ENCODE measurements at places on chromosomes 16 and 17.

- DNase-seq = no peak
These were observed 29.5 kb upstream of the MYO15B start for GRCh38 chr17:75557852-75558665.

- no peak for DNase-seq
These were observed 2.5 kb downstream of the SEC14L1 start for GRCh38 chr17:77143306-77143705.

DNA sequence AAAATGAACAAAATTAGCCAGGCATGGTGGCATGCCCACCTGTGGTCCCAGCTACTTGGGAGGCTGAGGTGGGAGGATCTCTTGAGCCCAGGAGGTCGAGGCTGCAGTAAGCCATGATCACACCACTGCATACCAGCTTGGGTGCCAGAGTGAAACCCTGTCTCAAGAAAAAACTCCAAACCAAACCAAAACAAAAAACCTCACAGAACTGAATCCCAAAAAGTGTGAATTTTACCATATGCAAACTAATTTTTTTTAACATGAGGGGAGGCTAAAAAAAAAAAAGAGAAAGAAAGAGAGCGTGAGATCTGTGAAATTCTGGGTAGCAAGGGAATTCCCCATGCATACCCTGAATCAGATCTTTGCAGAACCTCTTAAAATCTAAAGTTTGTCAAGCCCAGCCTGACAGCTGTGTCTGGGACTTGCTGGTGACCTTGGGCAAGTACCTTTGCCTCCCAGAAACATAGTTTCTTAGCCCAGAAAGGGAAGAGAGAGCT lies 17.1 kb upstream of the CDH1 start:
- no peak for DNase-seq

GRCh38 chr17:30196504-30196903 lies 39.0 kb downstream of the SLC6A4 start:
- no peak for DNase-seq

GRCh38 chr17:66790501-66791061 lies 44.3 kb upstream of the CACNG5 start:
- DNase-seq = no peak

- peak; percentile 93 for DNase-seq
These were observed 2.8 kb downstream of the KDM6B start for GRCh38 chr17:7836596-7837407.

GRCh38 chr17:80260069-80260535 lies 550 bp upstream of the RNF213 start:
- peak; percentile 66 for DNase-seq

GRCh38 chr16:80746231-80746630 lies 58.2 kb downstream of the CDYL2 start:
- DNase-seq = no peak

- no peak for DNase-seq
These were observed 13.8 kb downstream of the MLYCD start for GRCh38 chr16:83912519-83913244.

DNA sequence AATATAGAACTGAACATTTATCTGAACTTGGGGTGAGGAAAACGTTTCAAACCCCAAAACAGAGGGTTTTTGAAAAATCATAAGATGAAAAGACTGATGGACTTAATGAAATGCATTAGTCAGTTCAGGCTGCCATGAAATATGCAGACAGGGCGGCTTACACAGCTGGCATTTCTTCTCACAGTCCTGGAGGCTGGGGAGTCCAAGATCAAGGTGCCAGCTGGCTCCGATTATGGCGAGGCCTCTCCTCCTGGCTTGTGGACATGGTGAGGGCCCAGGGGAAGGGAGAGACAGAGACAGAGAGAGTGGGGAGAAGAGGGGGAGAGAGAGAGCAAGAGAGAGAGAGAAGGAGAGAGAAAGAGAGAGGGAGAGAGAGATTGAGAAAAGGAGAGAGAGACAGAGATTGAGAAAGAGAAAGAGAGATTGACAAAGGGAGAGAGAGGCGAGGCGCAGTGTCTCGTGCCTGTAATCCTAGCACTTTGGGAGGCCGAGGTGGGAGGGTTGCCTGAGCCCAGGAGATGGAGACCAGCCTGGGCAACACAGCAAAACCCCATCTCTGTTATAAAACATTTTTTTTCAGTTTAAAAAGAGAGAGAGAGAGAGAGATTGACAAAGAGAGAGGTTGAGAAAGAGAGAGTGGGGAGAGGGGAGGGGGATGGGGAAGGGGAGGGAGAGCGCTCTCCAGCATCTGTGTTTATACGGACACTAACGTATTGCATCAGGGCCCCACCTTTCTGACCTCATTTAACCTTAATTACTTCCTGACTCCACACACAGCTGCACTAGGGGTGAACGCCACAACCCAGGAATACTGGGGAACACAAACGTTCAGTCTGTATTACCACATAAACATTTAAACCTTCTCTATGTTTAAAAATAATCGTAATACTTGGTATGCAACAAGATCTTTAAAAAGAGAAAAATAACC lies 24.6 kb upstream of the RPH3AL start:
- peak; percentile 34 for DNase-seq

DNA sequence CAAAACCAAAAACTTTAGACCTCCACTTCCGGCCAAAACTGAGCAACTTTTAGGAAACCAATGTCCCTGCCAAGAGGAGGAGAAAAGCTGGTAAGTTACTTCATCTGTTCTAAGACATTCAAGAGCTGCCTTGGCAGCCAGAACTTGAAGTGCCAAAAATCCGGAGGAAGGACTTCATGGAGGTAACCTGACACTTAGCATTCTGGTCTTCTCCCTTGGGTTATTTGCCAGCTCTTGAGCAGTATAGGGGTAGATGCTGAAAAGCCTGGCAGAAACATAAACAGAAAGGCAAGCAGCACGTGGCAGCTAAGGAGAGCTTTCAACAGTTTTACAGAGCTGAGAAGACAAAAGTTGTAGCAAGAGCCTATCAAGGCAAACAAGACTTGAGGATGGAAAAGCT lies 53.2 kb downstream of the CDYL2 start:
- peak; percentile 56 for DNase-seq

DNA sequence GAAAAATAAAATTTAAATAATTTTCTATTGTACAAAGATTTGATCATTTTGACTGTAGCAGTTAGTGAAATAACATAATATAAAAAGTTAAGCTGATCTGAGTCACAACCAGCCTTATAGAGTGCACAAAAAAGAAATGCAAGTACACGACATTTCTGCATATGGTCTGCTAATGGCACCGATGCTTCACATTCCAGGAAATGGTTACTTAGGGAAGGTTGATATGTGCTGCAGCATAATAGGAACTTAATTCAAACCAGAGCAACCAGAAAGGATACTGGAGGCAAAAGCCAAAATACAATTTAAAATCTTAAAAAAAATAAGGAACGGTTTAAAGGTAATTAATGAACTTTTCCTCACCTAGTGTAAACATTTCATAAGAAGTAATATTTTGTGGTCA lies 10.0 kb upstream of the CFDP1 start:
- DNase-seq = peak; percentile 85

DNA sequence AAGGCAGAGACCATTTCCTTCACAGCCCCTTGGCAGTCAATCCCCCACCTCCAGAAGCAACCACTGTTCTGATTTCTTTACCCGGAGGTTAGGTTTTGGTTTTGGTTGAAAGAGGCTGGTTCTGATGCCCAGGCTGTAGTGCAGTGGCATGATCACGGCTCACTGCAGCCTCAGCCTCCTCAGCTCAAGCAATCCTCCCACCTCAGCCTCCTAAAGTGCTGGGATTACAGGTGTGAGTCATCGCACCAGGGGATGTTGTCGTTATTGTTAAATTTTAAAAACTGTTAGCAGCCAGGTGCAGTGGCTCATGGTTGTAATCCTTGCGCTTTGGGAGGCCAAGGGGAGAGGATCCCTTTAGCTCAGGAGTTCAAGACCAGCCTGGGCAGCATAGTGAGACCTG lies 3.0 kb upstream of the CTRB2 start:
- no peak for DNase-seq

DNA sequence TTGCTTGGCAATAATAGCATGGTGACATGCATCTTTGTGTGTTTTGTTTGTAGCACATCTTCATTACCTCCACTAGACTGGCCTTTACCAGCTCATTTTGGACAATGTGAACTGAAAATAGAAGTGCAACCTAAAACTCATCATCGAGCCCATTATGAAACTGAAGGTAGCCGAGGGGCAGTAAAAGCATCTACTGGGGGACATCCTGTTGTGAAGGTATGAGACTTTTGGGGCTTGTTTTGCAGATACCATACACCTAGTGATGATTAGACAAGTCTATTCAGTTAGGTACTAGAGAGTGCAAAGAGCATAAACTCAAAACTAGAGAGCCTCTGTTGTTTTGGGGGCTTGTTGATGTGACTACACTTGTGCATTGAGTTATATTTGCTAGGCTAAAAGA lies 41.2 kb downstream of the NFATC3 start:
- DNase-seq = no peak

GRCh38 chr16:1413684-1414531 lies 596 bp downstream of the UNKL start:
- DNase-seq = peak; percentile 50

DNA sequence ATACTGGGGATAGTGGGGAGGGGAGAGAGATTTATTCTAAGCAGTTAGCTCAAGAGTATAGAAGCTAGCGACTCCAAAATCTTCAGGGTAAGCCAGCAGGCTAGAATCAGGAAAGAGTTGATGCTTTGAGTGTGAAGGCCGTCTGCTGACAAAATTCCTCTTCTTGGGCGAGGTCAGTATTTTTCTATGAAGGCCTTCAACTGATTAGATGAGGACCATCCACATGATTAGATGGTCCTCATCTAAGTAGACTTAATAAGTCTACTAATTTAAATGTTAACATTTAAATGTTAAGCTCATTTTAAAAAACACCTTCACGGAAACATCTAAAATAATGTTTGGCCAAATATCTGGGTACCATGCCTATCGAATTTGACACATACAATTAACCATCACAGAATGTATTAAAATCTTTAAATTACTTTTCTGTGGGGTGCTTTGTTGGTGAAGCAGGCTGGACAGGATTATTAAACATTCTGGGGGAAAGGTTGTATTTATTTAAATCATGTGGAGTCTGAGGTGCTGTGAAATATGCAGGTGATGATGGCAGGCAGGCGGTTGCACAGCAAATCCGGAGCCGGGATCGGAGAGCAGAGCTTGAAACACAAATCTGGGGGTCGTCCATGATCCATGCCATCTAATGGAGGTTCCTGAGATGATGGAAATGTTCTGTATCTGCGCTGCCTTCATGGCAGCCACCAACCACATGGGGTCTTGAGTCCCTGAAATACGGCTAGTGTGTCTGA lies 49.8 kb upstream of the ADORA2B start:
- DNase-seq = no peak

GRCh38 chr17:37107406-37108083 lies 158.8 kb downstream of the AATF start:
- DNase-seq = no peak

DNA sequence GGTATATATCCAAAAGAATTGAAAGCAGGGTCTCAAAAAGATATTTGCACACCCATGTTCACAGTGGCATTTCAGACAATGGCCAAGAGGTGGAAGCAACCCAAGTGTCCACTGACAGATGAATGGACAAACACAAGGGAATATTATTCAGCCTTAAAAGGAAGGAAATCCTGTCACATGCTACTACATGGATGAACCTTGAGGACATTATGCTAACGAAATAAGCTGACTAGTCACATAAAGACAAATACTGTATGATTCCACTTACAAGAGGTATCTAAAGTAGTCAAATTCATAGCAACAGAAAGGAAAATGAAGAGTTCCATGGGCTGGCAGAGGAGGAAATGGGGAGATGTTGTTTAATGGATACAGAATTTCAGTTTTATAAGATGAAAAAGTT lies 41.4 kb downstream of the TEX2 start:
- no peak for DNase-seq

- DNase-seq = no peak
These were observed 37.5 kb downstream of the RBFOX3 start for GRCh38 chr17:79573196-79573896.

DNA sequence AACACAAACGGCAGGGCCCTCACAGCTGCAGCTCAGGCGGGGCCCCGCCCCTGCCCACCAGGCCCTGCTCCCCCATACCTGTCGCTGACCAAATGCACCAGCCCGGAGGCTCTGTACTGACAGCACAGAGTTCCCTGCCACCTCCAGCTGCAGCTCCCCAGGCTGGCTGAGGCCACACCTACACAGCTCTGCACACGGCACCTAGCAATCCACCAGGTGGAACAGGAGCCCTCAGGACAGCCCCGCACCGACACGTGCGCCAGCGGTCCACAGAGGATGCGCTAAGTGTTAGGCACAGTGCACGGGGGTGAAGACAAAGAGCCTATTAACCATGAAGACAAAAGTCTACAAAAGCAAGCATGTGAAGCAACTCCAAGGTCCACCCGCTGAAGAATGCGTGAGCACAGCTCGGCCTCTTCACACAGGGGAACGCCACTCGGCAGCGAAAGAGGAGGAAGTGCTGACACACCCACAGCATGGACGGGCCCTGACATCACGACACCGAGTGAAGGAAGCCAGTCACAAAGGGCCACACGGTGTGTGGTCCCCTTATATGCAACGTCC lies 5.4 kb downstream of the ZCCHC14 start:
- DNase-seq = no peak

DNA sequence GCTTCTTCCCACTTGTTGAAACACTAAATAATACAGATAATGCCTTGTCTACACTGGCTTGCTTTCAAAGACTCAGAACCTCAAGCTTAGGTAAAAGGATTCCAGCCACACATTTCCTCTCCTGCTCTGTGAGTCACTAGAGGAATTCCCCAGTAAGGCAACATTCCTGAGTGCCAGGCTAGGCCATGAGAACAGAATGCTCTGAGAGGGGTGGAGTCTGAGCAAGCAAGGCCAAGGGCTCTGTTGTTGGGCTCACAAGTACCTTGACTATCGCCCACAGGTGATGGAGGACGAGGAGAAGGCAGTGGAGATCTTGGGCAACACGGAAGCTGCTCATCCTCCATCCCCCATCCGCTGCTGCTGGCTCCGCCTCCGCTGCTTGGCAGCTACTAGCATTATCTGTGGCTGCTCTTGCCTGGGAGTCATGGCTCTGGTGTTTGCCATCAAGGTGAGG lies 6.7 kb upstream of the PHKG2 start:
- peak; percentile 80 for DNase-seq

DNA sequence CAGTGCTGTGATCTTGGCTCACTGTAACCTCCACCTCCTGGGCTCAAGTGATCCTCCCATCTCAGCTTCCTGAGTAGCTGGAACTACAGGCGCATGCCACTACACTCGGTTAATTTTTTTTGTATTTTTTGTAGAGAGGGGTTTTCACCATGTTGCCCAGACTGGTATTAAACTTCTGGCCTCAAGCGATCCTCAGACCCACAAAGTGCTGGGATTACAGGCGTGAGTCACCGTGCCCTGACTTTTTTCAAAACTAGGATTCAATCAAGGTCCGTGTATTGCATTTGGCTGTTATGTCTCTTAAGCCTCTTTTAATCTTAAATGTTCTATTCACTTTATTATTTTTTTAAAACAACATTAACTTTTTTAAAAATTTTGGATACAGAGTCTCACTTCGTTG lies 4.3 kb upstream of the CCL22 start:
- no peak for DNase-seq

- DNase-seq = peak; percentile 13
These were observed 335.3 kb downstream of the SOX9 start for GRCh38 chr17:72456075-72456474.

- DNase-seq = peak; percentile 86
These were observed 4.4 kb downstream of the CACNA1G start for GRCh38 chr17:50564916-50565315.

- DNase-seq = no peak
These were observed 30.6 kb downstream of the CDRT15 start for GRCh38 chr17:14205992-14206461.
